Renal cortical epithelial cell (primary cell): ENCODE measurements at places on chromosomes 4 and X. TPM values are rescaled to one million over a fixed set of nuclear protein-coding genes. Genes with fewer than 3 reads are reported as not detected.

- DNase-seq = peak; percentile 97
Measured at GRCh38 chr4:149823769-149824221, 8.2 kb upstream of the IQCM start.

GRCh38 chrX:108696690-108697089 is 39.7 kb downstream of the IRS4 start:
- DNase-seq = no peak

DNA sequence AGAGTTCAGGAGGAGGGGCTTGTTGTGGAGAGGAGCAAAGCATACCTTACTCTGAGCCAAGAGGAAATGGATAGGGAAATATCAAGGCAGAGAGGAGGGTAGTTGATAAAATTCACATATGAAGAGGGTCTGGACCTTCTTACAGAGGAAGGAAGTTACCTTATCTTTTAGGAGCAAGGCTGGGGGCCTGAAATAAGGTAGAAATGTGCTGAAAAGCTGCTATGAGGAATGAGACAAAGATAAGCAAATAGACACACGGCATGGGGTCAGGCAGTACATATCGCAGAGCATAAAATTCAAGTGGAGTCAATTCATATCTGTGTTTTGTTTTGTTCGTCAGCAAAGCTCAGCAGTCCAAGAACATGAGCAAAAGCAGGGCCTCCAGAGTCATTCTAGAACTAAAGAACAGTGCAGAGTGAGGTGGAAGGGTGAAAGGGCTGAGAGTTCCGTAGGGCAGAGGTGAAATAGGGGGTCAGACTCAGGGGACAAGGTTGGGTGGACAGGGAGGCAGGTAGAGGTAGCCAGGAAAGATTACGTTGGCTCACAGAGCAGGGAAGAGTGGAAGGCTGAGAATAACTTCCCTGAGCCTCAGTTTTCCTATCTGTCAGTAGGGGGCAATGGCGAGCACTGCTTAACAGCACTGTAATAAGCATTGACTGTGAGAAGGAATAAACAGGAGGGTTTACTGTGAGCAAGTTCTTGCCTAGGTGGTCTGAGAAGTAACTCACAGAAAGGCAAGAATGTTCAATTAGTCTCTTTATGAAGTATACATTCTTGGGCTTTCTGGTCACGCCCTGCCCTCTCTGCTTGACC is 9.2 kb downstream of the VSIG4 start:
- peak; percentile 0 for DNase-seq

DNA sequence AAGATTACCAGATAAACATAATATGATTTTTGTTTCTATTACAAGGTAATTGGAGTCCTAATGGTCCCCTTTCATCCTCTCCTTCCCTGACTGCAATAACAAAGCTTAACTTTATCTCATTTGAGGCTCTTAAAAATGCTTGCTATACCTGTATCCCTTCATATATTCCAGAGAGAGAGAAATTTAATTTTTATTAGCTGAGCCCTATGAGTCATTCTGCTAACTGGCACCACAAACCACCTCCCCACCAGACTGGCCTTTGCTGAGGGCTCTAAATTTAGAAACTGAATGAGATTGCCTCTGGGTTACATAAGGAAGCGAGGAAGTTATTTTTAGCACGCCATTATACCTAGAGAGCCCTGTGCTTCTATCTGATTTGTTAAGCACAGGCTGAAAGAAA is 27.4 kb downstream of the CBLL2 start:
- peak; percentile 75 for DNase-seq

- peak; percentile 25 for DNase-seq
Measured at GRCh38 chr4:83109480-83110222, 4.9 kb downstream of the PLAC8 start.

DNA sequence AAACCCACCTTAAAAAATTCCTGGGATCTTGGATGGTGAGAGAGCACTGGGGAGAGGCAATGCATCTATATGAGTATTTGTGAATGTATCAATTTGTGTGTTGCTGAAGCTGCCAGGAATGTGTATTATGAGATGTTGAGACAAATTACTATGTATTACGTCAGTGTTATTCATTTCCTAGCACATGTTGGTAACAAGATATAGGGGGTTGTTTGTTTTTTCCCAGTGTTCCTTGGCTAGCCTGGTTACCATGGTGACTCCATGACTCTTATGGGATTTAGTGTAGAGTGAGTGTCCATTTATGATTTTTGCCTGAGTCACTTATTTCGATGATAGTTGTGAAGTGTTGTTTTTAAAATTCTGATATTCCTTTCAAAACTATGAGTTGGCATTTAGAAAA is 65.6 kb downstream of the RAB40A start:
- peak; percentile 40 for DNase-seq

DNA sequence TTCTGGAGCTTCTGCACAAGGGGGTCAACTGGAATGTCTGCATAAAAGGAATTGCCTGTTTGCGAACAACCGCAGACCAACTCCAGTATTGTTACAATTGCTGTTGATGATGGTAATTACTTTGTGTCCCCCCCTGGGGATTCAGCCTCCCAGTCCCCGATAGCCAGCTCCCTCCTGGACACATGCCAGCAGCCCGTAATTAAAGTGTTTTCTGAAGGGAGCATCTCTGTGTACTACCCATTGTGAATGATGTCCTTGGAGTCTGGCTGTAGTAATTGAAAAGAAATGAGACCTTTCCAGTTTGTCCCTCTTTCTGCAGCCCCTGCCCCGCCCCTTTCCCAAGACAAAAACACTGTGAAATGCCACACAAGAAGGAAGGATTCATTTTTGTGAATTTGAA is 377.1 kb upstream of the LCORL start:
- peak; percentile 33 for DNase-seq

DNA sequence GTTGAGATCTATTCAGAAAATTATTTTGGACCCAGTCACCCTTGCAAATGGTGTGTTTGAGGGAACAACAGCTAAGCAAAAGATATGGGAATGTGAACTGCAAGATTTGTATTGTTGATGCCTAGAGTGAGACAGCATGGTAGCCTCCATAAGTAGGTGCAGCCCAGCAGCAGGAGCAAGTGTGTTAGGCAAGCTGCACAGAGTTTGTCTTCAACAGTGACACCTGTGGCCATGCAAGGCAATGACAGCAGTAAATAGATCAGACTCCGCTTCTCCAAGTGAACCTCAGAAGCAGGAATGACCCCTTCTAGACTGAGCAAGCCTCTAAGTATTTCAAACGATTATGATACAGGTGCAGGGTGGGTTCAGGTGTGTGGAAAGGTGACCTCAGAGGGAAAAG is 133.4 kb upstream of the MSX1 start:
- DNase-seq = no peak

DNA sequence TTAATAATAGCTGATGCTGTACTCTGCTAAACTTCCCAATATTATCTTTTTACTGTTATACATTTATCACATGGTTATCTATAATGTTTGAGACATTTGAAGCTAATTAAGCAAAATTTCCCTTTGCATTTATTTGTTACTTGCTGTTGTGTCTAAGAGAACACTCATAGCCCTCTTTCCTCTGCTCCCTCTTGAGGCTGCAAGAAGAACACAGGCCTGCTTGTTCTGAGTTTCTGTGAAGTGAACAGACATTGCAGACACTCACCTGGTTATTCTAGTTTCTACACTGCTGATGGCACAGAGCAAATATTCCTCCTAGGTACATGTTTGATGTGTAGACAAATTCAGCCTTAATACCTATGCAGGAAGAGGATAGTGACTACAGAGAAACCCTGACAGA is 367.8 kb downstream of the GASK1B start:
- DNase-seq = peak; percentile 29

- no peak for DNase-seq
Measured at GRCh38 chr4:19304028-19304427, 947.7 kb upstream of the SLIT2 start.

DNA sequence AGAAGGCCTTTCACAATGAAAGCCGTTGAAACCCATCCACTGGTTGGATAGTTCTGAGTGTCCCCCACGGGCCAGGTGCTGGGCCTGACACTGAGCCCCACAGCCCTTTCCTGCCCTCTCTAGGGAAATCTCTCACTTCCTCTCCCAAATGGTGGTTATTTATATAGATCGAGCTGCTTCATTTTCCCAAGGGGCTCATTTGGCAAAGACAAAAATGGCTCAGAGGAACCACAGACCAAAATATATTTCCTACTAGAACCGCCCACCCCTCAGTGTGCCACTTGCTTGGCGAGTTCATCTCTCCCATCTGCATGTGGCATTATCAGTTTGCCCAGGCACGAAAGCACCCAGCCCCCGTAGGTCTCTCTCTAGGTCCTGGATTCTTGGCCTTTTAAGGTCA is 53.3 kb upstream of the STIM2 start:
- DNase-seq = no peak

GRCh38 chr4:170325599-170325998 is 235.8 kb upstream of the AADAT start:
- DNase-seq = no peak

- no peak for DNase-seq
Measured at GRCh38 chr4:2698951-2699505, 57.1 kb downstream of the TNIP2 start.

GRCh38 chrX:31545726-31546125 is 473.9 kb upstream of the FTHL17 start:
- no peak for DNase-seq

DNA sequence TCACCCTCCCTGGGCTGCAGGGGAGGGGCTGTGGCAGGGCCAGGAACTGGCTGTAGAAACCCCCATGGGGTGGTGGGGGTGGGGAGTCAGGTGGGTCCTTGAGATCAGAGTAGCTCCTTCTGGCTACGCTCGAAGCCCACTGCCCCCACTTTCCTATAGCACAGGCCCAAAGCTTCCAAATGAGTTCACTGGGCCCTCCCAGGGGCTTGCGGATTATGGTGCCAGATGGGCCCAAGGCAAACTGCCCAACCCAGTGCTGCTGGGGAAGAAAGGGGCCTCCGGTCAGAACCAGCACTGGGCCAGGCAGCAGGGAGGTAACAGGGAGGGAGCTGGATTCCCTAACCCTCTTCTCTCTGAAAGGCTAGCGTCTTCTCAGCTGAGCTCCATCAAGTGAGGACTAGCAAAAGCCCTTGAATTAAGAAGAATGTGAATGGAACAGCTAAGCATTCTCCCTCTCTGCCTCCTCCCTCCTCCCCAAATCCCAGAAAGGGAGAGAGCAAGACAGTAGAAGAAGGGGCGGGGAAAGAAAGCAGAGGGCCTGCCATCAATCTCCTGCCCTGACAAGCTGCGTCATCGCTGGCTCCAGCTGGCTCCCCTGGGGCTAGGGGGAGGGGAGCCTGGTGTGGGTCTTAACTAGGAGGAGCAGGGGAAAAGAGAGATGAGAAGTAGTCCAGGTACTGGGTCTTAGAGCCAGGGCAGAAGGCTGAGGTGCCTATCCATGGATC is 34.7 kb downstream of the FRMPD3 start:
- no peak for DNase-seq

- DNase-seq = no peak
Measured at GRCh38 chr4:141193516-141194034, 27.1 kb upstream of the ZNF330 start.

DNA sequence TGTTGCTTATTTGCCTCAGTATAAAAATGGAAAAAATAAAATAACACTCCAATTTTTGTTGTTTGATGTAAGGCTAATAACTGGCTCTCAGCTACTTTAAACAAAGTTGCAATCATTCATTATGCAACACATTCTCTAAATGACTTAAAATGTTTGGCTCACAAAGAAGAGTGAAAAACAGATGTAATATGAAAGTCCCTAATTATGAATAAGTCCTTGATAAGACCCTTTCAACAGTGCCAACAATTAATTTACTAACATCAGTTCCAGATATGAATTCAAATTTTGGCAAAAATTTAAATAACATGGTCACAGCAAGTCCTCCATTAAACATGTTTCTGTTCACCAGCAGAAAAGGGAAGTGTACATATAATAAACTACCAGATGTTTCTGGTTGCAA is 69.8 kb downstream of the PAPSS1 start:
- no peak for DNase-seq

- DNase-seq = no peak
Measured at GRCh38 chr4:123652476-123652875, 255.9 kb downstream of the SPRY1 start.

GRCh38 chr4:7135389-7135746 is 57.0 kb upstream of the SORCS2 start:
- DNase-seq = no peak

DNA sequence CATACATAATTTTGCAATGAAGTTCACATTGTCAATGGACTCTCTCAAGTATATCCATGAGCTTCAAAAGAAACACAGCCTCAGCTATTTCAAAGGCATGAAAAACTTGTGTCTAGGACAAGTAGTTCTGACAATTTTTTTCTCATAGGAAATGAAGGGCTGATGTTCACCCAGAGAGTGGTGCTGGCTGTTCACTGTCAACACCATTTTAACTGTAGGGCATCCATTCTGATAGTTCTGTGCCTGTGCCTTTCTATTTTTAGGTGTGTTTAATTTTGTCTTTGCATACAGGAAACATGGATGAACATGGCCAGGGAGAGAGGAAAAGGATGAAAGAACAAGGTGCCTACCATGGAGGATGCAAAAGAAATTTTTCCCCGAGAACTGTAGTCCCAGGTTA is 135.3 kb upstream of the MAP9 start:
- DNase-seq = no peak

DNA sequence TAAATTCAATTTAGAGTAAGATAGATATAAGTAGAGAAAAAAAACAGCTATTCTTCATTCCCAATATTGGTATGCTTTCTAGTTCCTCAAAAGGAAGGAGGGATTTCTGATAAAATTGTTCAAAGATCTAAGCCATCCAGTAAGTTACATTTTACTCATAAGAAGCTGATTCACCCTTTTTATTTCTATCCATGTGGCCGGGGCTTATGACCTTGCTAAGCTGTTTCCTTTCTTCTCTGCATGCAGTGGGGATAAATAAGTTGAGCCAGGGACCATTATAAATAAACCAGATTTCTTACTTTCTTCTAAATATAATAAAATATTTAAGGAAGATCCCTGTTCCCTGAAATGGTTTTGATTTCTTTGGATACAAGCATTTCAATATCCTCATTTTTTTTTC is 502.3 kb downstream of the PDHA2 start:
- DNase-seq = no peak

PDZD4 gene
- under 0.01 and 0.30 TPM in 2 replicates for total RNA-seq

DCAF12L1 gene
- total RNA-seq = 9.6 and 13.7 TPM in 2 replicates

KLHL2 gene
- total RNA-seq = 18.8 and 30.9 TPM in 2 replicates

RBM3 gene
- total RNA-seq = 41.2 and 293 TPM in 2 replicates

IL2RG gene
- not detected in 2 replicates for total RNA-seq

GPRASP1 gene
- total RNA-seq = 0.35 and 2.5 TPM in 2 replicates

SPANXN4 gene
- total RNA-seq = not detected in 2 replicates

HMGN5 gene
- 1.6 and 4.4 TPM in 2 replicates for total RNA-seq

FDCSP gene
- total RNA-seq = not detected in 2 replicates
